ENCODE measurements at places on chromosomes 4 and X.

GRCh38 chrX:41116948-41117347 is 31.7 kb downstream of the USP9X start:
- DNase-seq, result no peak

GRCh38 chr4:95627024-95627605 is 78.3 kb upstream of the UNC5C start:
- DNase-seq, result no peak

GRCh38 chrX:18075603-18076002 is 145.1 kb downstream of the BEND2 start:
- no peak for DNase-seq

DNA sequence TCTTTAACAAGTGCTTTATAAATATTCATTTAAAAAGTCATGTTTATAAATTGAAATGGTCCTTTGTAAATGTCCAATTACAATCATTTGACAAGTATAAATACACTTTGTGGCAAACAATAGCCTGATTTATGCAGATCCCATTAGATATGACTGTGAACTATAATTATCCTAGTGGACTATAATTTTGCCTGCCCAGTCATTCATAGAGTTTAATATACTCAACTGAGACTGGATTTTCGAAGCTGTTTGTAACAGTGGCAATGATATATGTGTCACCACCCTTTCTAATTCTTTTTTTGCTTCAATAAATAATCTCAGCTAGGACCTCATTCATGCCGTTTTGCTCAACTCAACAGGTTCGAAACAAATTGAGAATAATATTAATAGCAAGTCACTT is 732.0 kb downstream of the PCDH18 start:
- no peak for DNase-seq

DNA sequence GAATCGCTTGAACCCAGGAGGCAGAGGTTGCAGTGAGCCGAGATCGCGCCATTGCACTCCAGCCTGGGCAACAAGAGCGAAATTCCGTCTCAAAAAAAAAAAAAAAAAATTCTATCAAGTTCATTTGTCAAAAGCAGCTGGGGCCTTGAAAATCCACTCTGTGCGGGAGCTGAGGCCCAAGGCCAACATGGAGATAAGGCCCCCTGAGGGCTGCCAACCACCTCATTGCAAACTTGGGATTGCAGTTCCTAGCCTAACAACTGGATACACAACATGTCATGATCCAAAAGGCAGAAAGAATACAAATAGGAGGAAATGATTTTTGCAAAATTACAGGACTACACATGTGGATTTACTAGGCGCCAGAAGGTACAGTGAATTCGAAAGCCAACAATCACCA is 22.5 kb upstream of the PRDX4 start:
- DNase-seq, result no peak

DNA sequence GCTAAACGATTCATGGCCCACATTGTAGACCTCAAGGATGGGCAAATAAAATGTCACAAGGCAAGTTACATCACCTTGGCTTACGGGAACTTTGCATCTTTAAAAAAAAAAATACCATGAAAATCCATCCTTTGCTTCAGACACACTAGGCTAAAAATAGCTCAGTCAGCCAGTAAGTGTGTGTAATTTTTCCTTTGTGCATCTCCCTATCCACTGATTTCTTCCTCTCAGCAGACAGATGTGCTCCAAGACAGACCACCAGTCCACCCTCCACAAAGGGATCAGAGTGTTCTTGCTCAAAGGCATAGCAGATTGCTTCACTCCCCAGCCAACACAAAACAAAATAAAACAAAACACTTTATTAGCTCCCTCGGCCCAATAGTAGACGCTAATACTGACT is 14.6 kb downstream of the LDB2 start:
- DNase-seq, result no peak

DNA sequence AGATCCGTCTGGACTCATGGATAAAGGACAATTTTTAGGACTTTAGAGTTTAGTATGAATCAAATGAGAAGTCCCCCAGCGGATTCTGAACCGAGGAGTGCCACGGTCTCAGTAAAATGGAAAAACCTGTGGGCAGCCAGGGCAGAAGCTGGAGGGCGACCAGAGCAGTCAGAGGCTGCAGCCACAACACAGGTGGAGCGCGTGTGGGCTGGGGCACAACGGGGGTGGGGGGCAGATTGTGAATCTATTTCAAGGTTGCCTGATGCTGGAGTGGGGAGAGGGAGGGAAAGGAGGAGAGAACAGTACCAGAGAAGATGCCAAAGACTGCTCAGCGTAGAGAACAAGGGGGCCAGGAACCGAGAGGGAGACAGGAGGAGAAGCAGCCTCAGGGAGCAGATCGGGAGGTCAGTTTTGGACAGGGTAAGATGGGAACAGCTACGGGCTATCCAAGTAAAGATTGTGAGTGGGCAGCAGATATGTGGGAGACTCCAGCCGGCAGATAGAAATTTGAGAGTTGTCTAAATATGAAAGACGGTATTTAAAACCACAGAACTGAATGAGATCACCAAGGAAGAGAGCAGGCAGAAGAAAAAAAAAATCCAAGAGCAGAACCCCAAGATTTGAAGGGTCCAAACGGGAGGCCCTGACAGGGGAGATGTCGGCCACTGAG is 9.5 kb downstream of the FAT1 start:
- DNase-seq, result no peak

GRCh38 chr4:184447664-184448063 is 26.7 kb downstream of the IRF2 start:
- DNase-seq, result no peak

DNA sequence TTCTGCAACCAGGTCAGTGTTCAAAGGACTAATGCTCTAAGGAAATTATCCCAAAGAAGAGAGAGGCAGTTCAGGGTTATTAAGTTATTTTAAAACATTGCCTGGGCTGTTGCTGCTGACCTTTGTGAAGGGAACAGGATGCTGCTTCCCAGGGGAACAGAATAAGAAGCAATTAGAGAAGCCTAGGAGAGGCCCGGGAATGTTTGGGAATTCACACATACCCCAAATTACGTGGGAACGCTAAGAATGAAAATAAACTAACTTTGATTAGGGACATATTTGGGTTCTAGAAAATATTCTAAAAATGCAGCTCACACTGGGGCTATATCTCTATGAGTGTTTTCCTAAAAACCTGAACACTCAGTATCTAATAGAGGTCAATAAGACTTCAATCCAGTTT is 243.1 kb upstream of the FTHL17 start:
- no peak for DNase-seq

DNA sequence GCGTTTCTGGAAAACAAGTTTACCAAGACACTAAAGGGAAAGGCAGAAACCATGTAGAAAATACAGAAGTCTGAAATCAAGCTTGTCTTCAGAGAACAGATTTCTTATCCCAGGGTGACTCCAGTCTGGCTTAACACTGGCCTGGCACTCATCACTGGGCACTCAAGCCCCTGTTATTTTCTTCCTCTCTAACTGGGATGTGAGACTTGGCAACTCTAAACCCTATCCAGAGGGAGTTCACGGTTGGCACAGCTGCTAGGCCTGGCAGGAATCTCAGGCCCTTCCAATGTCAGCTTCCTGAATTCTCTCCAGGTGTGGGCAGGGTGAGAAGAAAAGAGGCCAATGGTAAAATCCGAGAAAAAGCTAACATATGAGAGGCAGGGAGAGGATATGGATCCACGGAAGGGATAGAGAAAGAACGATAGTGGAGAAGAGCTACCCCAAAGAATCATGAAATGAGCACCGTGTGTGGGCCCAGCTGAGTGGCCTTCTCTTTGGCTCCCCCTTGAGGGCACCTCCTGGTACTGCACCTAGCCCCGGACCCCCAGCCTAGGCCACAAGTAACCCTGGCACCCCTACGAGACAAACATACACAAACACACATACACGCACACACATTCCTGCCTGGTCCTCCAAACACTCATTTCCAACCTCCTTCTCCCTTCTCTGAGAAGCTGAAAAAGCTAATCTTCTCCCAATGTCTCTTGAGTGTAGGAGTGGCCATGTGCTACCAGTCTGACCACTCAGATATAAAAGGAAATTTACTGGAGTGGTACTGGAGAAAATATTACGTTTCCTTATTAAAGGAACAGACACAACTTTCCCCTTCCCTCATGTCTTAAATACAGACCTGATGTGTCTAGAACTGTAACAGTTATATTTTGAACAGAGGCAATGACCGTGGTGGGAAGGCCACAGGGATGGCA is 16.6 kb upstream of the PTCHD1 start:
- no peak for DNase-seq

DNA sequence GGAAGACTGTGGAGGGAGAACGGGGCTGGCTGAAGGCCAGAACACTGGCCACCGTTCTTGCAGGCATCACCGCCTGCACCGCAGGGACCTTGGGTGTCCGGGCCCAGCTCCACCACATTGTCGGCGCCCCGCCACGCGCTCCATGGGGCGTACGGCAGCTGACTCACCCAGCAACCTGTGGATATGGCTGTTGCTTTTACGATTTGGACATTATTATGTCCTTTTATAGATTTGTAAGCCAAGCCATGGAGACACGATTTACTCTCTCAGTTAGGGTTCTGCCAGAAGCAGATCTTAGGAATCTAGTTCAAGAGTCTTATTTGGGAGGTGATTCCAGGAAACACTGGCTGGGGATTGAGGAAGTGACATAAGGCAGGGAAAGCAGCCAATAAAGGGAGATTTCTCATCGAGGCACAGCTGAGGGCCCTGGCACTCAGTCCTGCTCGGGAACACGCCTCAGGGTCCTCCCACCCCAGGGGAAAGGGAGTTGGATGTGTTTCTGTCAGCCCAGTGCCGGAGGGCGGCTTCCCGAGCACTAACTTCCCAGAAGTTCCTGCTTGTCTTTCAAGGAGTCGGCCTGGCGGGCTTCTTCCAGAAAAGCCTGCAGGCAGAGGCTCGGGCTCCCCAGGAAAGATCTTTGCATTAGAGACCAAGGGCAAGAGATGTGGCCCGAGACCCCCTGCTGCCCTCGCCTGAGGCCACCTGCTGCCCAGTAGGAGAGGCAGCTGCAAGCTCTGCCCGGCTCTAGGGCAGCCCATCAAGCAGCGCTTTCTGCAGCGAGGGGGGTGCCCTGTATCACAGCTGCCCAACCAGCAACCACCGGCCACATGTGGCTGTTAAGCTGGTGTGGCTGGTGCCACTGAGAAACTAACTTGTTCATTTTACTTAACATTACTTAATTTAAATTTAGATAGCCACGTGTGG is 52.9 kb downstream of the CRMP1 start:
- DNase-seq, result no peak

DNA sequence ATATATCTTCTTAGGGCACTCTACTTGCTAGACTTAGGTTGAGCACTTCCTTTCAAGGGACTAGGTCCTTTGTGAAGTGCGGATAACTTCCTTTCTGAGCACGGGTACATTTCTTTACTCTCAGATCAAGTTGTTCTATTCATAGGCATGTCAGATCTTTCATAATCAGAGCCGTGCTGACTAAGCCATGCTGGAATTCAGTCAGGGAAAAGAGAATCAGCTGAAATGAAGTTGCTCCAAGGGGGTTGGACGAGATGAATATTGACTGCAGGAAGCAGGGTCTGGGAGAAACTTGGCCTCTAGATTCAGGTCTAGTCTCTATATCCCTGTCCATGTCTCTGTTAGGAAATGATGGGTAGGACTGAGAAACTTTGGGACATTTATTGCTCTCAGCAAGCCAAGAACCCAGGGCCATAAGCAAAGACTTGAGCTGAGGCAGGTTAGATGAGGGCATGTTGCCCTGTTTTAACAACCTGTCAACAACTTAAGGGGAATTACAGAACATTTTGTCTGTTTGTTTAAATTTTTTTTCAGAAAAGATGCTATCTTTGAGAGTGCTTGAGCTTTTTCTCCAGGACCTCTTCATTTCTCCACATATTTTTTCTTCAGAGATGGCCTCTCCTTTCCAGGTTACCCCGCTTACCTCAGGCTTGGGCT is 28.3 kb downstream of the AREG start:
- no peak for DNase-seq

- DNase-seq, result no peak
These were observed 316.0 kb downstream of the TRIML1 start for GRCh38 chr4:188455062-188455752.

- no peak for DNase-seq
These were observed 48.1 kb downstream of the SMC1A start for GRCh38 chrX:53374222-53374820.
